ENCODE measurements at places on chromosomes 16 and 17. TPM values are rescaled to one million over a fixed set of nuclear protein-coding genes. Genes with fewer than 3 reads are reported as not detected.

The PFN1 gene
- polyA plus RNA-seq = 2,601 TPM

The HSD11B2 gene
- polyA plus RNA-seq = not detected

The ZMYND15 gene
- polyA plus RNA-seq = not detected

The CDRT15 gene
- not detected for polyA plus RNA-seq

The RDM1 gene
- 2.8 TPM for polyA plus RNA-seq

The MPG gene
- polyA plus RNA-seq = 58.1 TPM

The STXBP4 gene
- polyA plus RNA-seq = 2.8 TPM

- no peak overlapping the region for H3K4me3 ChIP-seq
- peaks cover 74% of the 10 kb centered on the region for H3K4me1 ChIP-seq
- H3K36me3 ChIP-seq = no peaks in the 10 kb centered on the region
- H3K27ac ChIP-seq = no peak overlapping the region
Measured at GRCh38 chr16:22355487-22355908, 18.9 kb downstream of the CDR2 start.

GRCh38 chr17:60989379-60989778 is 311.7 kb downstream of the BCAS3 start:
- H3K4me3 ChIP-seq = no peak overlapping the region
- H3K4me1 ChIP-seq = no peaks in the 10 kb centered on the region
- H3K27ac ChIP-seq = no peak overlapping the region
- no peak for DNase-seq
- H3K27me3 ChIP-seq = no peaks in the 10 kb centered on the region
- H3K36me3 ChIP-seq = no peaks in the 10 kb centered on the region

DNA sequence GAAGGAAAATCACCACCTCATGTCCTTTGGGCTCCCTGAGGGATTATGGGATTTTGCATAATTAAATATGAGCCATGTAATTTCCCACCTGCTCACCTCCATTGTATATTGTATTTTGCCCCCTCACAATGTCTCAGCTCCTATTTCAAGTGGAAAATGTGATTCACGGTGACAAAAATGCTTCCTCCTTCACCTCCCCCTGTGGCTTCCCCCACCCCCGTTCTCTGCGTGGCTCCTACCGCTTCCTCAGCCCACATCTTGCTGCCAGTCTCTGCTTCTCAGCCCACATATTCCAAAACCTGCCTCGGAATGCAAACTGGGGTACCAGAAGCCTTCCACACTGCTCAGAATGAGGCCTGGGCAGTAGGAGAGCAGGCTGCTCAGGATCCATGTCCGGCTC is 394.5 kb upstream of the C16orf82 start:
- H3K36me3 ChIP-seq = no peaks in the 10 kb centered on the region
- no peaks in the 10 kb centered on the region for H3K27me3 ChIP-seq
- no peak for DNase-seq

DNA sequence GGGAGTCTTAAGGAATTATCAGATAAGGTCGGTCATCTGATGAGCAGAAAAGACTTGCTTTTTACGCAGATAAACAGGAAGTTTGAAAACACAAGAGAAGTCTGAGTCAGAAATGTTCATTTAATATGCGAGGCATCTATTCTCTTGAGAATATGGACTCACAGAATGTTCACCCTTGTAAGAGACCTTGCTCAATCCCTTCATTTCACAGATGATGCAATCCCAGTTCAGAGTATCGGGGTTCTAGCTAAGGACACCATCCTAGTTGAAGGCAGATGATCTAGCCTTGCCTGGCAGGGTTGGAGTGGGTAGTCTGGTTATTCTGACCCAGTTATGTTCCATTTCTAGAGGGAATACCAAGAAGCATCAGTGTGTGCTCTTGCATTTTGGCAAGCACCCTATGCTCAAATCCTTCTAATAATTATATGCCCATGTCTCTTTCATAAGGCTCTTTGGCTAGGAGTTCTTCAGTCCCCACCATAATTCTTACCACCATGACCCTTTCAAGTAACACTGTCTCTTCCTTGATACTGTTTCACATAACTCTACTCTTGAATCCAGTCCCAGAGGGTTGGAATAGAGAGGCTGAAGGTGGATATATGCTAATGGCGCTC is 42.5 kb downstream of the YPEL2 start:
- no peak for DNase-seq
- peaks cover 48% of the 10 kb centered on the region for H3K4me1 ChIP-seq
- H3K27ac ChIP-seq = no peak overlapping the region
- H3K4me3 ChIP-seq = no peak overlapping the region
- no peaks in the 10 kb centered on the region for H3K27me3 ChIP-seq

- no peaks in the 10 kb centered on the region for H3K27me3 ChIP-seq
- DNase-seq = no peak
- H3K27ac ChIP-seq = no peak overlapping the region
- H3K4me1 ChIP-seq = no peaks in the 10 kb centered on the region
Measured at GRCh38 chr16:52068447-52069074, 478.4 kb downstream of the TOX3 start.

GRCh38 chr17:20153231-20153630 is 144.1 kb downstream of the SPECC1 start:
- H3K27ac ChIP-seq = no peak overlapping the region
- no peak for DNase-seq
- no peak overlapping the region for H3K4me3 ChIP-seq
- no peaks in the 10 kb centered on the region for H3K36me3 ChIP-seq

DNA sequence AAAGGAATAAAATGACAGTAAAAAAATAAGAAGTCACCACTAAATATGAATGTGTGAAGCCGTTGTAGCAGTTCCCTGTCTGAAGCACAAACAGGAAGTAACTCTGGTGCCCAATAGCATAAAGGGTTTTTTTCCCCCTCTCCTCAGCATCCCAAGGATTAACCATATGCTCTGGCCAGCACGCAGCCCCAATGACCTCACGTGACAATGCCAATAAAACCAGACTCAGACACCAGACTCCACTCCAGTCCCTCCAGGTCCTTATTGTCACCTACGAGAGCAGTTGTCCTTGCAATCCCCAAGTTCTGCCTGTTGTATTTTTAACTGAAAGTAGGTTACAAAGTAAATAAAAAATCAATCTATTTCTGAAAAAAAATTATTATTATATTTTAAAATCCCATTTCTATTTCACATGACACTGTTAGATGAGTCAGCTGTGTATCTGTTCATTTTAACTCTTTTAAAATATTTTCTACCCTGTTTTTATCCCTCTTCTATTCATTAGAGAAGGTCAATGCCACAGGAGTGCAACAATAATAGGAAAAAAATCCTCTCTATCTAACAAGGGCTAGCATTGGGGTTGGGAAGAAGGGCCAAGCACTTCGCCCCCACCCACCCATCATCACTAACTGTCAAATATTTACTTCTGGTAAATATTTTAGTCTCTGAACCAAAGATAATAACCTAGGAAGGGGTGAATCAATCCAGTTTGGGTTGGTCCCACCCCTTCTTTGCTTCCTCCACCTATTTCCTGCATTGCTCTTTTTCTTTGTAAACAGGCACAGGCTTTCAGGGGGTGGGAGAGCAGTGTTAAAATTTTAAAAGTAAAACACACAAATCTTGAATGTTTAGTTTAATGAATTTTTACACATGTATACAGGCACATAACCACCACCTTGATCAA is 6.6 kb downstream of the PRAC1 start:
- peaks cover 50% of the 10 kb centered on the region for H3K27me3 ChIP-seq
- H3K27ac ChIP-seq = no peak overlapping the region
- no peak for DNase-seq
- peaks cover 15% of the 10 kb centered on the region for H3K4me1 ChIP-seq

Data from CD8-positive, alpha-beta memory T cell (primary cell).